ENCODE measurements at places on chromosomes 1 and 21. TPM values are rescaled to one million over a fixed set of nuclear protein-coding genes. Genes with fewer than 3 reads are reported as not detected.

DNA sequence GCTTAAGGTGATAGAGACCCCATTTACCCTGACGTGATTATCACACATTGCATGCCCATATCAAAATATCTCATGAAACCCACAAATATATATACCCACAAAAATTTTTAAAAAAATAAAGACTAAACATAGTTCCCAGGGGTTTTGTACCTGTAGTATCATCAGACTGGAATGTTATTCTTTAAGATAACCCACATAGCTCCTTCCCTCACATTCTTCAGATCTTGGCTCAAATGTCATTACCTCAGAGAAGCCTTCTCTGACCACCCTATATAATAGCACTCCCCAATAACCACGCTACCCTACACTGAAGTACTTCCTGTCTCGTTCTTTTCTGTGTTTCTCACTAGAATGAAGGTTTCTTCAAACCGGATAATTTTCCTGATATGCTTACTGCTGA lies 138.3 kb upstream of the SNX7 start:
- DNase-seq = no peak

GRCh38 chr1:110255392-110255787 lies 45.3 kb downstream of the KCNC4 start:
- DNase-seq = peak; percentile 44

DNA sequence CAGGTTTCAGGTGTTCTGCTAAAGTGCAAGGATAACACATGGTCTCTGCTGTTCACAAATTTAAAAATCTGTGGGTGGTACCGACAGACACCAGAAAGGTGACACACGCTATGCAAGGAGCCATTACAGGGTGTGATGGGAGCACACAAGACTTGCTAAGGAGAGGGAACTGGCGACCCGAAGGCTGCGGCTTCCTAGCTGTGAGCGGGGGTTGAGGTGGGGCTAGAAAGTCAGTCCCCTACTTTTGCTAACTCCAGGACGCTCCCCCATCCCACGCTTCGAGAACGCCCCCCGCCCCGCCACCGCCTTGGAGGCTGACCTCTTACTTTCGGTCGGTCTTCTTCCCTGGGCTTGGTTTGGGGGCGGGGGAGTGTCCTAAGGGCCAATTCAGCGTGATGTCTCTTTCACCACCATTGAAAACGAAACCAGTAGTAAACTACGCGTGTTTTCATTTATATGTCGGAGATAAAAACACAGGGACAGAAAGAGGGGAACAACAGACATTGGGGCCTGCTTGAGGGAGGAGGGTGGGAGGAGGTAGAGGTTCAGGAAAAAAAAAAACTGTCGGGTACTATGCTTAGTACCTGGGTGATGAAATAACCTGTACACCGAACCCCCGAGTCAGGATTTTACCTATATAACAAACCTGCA lies 1.1 kb downstream of the CKS1B start:
- DNase-seq = no peak

The MANEAL gene
- total RNA-seq = 2.2 TPM

DNA sequence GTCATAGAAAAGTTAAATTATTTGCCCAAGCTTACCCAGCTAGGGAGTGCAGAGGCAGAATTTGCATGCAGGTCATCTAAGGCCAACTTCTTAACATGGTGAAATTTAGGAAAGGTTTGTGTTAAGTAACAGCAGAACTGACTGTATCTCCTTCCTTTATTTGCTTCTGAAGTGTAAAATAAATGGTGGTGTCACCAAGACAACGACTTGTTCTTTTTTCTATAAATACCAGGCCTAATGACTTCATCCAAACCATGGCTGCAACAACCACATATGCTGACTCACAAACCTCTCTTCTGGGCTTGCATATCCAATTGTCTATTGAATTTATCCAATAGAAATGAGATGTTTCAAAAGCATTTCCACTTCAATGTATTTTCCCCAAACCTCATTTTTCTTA lies 19.1 kb downstream of the COL24A1 start:
- DNase-seq = no peak

DNA sequence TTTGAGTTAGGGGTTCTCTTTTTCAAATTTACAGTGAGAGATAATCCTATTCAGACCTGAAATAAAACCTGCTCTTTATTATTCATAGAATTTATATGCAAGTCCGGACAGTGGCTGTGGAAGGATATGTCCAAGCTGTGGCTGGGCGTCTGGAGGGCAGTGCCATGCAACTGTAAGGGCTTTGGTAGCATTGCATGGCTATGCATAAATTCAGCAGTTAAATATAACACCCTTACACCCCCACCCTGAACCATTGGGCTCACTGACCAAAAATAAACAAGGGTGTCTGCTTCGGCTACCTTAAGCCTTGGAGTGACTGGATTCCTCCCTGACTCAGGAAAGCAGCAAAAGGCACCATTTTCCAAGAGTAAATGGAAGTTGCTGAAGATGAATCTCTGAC lies 5.4 kb downstream of the CHTOP start:
- no peak for DNase-seq

The HPDL gene
- 0.24 TPM for total RNA-seq

- DNase-seq = no peak
Measured at GRCh38 chr1:9606458-9606857, 17.7 kb downstream of the TMEM201 start.

DNA sequence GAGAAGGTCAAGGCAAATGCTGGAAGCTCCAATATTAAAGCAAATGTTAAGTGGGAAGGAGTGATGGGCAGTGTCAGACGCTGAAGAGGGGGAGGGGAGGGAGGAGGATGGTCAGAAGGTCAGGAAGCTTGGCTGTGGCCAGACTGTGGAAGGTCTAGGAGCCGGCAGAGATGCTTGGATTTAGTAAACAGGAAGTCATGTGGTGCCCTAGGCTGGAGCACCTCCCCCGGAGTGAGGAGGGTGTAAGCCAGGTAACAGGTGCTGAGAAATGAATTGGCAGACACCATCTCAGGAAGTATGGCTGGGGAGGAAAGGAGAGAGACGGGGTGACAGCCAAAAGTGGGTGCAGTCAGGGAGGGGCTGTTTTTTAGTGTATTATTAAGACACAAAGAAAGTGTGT lies 17.7 kb downstream of the CSMD2 start:
- DNase-seq = no peak

DNA sequence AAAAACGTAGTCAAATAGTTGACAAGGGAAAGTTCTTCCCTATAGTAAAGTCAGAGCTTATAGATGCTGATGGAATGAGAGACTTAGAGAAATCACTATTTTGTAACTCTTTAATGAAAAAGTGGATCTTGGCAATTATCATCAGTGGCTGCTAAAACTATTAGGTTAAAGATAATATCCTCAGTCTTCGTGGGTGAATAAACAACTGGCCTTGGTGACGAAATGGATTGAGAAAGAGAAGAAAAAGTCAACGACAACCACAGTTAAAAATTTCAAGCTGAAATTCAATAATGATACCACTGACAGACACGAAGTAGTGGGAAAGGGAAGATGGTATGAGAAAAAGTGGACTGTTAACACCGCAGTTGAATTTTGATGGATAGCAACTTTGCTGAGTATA lies 90.0 kb upstream of the GNG4 start:
- DNase-seq = no peak

DNA sequence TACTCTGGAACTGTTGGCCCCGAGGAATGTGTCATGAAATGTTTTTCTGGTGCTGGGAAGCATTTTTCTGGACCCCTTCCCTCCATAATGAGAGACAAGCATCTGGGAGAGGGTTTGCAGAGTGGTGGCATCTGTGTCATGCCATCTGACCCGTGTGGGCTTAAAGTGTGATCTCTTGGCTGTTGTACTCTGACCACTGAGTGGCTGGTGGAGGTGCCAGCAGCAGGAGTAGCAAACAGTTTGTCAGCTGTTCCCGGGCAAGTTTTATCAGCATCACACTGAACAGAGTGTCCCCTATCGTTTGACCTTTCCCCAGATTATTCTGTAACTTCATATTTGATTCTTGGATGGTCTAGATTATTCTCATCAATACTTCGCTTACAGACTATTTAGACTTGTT lies 150.1 kb downstream of the HHAT start:
- DNase-seq = no peak
